ENCODE measurements at places on chromosomes 3 and 15.

GRCh38 chr15:100189849-100190248 is 151.9 kb downstream of the ADAMTS17 start:
- DNase-seq = no peak

GRCh38 chr3:124926426-124927101 is 8.0 kb downstream of the MUC13 start:
- DNase-seq = no peak

- DNase-seq = no peak
Observed at GRCh38 chr15:25171111-25171811, 216.5 kb downstream of the SNRPN start.

DNA sequence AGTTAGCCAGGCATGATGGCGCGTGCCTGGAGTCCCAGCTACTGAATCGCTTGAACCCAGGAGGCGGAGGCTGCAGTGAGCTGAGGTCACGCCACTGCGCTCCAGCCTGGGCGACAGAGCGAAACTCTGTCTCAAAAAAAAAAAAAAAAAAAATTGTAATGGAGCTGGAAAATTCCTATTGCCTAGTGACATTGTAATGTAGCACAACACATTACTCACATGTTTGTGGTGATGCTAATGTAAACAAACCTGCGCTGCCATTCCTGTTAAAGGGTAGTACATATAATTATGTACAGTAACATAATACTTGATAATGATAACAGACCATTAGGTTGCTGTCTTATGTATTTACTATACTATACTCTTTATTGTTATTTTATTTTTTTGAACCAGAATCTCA is 39.1 kb downstream of the KNL1 start:
- no peak for DNase-seq

DNA sequence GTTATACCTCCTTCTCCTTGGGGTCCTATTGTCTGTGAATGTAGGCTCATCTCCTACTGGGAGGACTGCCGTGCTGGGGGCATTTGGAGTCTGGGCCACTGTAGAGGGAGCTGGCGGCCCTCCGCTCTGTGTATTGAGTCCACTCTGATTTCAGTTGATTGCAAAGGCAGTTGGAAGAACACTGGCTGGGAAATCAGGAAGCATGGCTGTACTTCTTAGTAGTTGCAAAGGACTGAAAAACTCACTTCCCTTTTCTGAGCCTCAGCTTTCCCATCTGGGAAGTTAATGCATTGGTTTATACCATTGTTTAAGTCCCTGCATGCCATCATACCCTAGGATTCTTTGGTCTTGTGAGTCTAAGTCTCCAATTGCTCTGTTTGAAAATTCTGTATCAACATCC is 46.7 kb downstream of the TMED3 start:
- no peak for DNase-seq
